Stimulated activated CD8-positive, alpha-beta memory T cell treated with anti-CD3 and anti-CD28 coated beads, Interleukin-4, amount 100 ng/mL, for 1 hour (primary cell): ENCODE measurements at places on chromosomes 5 and 9.

DNA sequence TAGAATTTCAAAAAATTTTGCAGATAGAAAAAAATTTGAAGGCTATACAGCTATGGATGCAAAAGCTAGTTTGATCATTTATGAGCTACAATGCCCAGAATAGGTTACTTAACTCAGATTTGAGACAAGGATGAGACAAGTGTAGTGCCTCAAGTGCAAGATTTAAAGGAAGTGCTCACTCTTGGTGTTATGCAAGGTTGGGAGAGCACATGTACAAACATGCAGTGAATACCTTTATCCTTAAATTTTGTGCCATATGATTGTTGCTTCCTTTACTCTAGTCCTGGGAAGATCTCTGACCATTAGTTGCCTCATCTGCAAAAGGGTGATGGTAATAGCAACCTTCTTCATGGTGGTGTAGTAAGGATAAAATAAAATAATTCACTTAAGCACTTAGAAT lies 31.7 kb upstream of the PPP2R2B start:
- DNase-seq: no peak

DNA sequence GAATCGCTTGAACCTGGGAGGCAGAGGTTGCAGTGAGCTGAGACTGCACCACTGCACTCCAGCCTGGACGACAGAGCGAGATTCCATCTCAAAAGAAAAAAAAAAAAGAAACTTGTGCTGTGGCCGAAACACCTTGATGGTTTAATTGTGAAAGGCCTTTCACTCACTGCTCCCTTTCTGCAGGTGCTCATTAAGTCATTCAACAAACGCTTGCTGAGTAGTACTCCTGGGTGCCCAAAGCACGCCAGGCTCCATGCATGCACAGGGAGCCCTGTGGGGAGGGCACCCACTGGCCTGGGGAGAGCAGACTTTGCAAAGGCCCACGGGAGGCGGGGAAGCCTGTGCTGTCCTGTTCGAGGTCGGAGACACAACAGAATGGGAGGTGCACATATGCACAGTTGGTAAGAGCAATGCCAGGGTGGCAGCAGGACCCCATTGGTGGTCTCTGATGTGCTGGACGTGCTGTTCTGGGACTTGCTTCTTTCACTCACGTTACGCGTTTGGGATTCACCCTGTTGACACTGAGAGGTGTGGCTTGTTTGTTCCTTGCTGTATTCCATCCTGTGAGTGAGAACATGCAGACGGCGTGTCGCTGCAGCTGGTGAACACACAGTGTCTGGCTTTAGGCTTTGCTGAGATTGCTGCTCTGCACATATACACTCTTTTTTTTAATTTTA lies 3.0 kb upstream of the ENTPD2 start:
- no peak for DNase-seq

DNA sequence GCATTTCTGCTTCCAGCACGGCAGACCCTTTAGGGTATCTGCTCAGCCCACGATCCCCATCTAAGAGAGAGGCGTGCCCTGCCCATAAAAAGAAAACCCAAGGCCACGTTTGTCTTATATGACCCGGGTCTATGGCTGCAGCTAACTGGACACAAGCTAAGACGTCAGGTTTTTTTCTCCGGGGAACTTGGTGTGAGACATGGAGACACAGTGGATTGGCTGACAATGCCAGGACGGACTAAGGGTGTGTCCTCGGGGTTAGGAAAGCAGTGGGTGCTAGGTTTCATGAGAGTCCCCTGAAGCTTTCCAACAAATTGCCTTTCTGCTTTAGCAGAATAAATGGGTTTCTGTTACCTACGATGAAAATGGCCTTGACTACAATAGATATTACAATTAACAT lies 7.1 kb upstream of the FBP2 start:
- DNase-seq: no peak

GRCh38 chr9:94643176-94643575 lies 3.9 kb upstream of the FBP1 start:
- DNase-seq: no peak

DNA sequence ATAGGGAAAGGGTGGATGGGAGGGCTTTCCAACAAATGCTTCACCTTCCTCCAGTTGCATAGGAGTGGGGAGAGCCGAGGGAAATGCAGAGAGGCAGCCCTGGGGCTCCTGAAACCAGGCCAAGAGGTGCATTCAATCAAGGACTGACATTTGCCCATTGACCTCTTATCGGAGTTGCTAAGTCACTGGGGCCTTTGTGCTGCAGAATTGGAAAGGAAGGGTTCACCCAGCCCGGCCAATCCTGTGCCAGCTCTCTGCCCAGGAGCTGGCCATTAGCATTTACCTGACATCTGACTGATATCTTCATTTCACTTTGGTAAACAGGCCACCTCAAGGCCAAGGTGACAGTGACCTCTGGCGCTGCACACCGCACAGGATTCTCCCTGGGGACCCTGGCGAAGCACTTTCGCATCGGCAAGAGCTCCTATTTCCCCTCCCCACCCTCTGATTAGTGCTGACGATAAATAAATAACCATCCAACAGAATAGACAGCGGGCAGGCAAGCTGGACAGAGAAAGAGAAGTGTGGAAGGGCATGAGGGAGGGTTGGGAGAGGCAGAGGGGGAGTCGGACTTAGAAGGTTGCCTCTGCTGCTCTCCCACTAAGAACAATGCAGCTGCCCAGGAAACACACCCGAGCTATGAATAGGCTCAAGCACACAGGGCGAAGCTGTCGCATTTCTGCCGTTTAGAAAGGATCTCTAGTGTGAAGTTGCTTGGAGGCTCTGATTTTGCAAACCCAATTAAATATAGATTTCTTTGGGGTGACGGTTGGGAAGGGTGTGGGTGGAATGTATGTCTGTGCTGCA lies 57.0 kb upstream of the BOD1 start:
- DNase-seq: no peak

DNA sequence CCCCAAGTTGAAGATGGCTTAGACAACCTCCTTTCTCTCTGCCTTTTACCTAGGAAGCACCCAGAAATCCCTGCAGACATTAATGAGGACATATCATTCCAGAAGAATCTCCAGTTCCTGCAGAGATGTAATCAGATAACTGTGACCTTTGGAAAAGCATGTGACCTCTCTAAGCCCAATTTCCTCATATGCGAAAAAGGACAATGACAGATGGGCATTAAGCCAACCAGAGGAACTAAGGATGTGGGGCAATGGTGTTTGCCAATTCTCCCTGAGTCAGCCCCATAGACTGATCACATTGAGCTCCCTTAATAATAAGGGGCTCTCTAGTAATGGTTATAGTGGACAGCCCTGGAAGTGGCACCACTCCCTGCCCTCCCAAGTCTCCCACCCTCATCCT lies 10.1 kb upstream of the FOXI1 start:
- no peak for DNase-seq

DNA sequence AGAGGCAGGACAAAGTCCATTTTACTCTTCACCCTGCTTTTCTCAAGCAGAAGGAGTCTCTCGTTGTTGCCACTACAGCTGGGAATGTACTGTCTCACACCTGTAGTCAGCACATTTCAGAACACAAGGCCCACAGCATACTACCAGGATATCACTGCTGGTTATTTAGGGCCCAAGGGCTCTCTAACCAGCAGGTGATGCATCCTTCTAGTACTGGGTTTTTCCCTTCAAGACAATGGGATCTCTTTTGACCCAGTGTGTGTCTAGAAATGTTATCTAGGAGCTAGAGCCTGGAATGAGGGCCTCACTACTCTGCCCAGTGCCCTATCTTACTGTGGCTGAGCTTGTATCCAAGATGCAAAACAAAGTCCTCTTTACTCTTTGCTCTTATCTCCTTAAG lies 235.1 kb upstream of the PRR16 start:
- no peak for DNase-seq

- DNase-seq: no peak
Measured at GRCh38 chr5:137035480-137035878, 463.6 kb downstream of the SPOCK1 start.

DNA sequence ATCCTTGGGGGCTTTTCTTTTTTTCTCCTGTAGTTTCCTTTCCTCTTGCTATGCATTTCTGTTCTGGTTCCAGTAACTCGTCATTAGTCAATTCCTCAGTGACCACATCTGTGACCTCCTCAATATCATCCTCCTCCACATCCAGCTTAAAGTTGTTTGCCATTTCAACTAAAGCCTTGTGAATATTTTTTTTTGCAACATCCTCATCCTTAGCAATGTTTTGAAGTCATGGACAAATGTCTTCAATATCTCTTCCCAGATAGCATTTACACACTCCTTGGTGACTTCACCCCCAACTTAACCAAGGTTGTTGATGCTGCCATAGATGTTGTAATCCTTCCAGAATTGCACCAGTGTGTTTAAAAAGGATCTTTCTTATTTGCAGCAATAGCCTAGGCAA lies 14.7 kb upstream of the ADRB2 start:
- DNase-seq: no peak

DNA sequence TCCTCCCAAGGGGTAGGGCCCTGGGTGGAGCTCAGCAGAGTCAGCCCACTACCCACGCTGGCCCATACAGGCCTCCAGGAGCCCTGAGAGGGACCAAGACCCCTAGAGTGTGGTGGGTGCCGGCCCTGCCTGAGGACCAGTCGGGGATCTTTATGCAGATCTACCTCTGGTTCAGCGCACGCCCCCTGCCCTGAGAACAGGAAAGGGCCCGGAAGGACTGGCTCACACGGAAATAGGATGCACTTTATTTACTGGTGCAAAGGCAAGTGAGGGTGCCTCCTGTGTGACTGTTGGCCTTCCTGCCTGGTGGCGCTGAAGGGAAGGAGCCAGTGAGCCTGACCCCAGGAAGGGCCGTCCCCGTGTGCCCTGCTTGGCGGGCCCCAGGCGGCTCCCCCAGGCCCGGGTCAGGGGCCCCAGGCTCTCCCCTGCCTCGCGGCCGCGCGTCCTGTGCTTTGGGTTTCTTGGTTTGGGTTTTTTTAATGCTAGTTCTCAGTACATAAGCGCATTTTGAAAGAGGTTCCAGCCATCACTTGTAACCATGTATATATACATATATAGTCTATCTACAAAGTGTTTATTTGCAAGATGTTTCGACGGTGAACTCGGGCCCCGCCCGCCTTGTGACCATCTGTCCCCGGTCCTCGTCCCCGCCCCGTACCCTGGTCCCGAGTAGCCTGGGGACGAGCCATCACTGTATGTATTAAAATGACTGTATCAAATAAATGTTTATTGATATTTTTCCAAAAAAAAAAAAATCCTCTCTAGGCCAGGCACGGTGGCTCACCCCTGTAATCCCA lies 76.4 kb upstream of the ROR2 start:
- DNase-seq: no peak

- no peak for DNase-seq
Measured at GRCh38 chr5:28914297-28914696, 1875.9 kb upstream of the CDH9 start.

- no peak for DNase-seq
Measured at GRCh38 chr9:82021198-82021597, 32.6 kb downstream of the SPATA31D1 start.

GRCh38 chr9:117377046-117377445 lies 37.8 kb downstream of the ASTN2 start:
- no peak for DNase-seq

- DNase-seq: no peak
Measured at GRCh38 chr9:105678163-105678562, 15.9 kb downstream of the TAL2 start.

DNA sequence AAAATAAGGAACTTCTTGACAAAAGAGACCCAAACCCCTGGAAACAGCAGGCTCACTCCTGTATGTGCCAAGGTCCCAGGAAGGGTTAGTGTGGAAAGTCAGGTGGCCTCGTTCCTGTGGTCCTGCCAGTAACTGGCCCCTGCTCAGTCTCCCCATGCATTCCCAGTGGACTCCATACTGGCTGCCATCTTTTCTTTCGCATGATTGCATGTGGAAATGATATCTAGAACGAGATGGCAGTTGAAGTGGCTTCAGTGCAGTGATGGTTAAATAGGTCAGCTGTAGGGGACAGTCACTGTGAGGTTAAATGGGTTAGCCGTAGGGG lies 30.4 kb downstream of the AHRR start:
- no peak for DNase-seq

GRCh38 chr9:93064392-93065134 lies 6.1 kb downstream of the SUSD3 start:
- peak; percentile 71 for DNase-seq

- DNase-seq: no peak
Measured at GRCh38 chr5:36529142-36529541, 77.3 kb upstream of the SLC1A3 start.

GRCh38 chr5:72770266-72770665 lies 46.2 kb upstream of the TNPO1 start:
- no peak for DNase-seq

- no peak for DNase-seq
Measured at GRCh38 chr9:14179449-14179848, 134.5 kb downstream of the NFIB start.

DNA sequence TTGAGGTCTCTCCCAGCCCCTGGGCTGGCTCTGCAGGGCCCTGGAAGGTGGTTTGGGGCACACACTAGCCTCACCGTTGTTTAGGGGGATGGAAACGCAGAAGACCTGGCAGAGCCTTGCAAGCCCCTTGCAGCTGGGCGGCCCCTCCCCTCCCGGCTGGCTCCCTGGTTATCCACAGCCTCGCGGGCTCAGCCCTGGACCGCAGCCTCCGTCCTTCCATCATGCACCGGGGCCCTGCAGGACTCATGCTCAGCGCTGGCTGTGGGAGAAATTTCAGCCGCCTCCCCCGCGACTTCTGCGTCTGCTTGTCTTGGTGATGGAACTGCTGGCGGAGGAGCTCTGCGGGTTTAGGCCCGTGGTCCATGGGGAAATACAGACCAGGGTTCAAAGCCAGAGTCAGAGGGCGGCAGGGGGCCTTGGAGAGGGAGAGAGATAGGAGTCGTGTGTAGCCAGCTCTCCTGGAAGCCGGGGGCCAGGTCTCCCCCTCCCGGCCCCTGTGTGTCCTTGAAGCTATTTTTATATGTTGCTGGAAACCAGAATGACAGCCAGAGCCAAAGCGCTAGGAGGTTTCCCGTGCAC lies 75.8 kb upstream of the IER5L start:
- no peak for DNase-seq

- DNase-seq: no peak
Measured at GRCh38 chr9:106284296-106284695, 578.7 kb upstream of the ZNF462 start.

- DNase-seq: no peak
Measured at GRCh38 chr5:174381241-174381640, 335.7 kb downstream of the NSG2 start.

GRCh38 chr9:69809304-69809863 lies 11.2 kb upstream of the CFAP95 start:
- DNase-seq: no peak

- DNase-seq: no peak
Measured at GRCh38 chr5:124735169-124735858, 11.1 kb downstream of the ZNF608 start.

DNA sequence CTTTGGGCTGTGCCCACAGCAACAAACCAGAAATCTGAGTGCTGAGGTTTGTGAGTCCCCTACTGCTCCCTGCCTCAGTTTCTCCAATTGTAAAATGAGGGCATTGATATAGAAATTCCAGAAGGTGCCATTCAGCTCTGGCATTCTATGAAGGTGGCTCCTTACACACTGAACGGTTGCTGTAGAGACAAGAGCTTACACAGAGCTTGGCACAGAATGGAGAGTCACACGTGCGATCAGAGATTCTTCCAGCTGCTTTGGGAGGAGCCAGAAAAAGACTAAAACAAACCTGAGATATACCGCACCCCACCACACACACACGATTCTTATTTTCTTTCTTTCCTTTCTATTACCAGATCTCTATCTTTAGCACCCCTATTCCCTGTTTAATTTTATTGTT lies 122.7 kb downstream of the SLIT3 start:
- DNase-seq: no peak

GRCh38 chr9:33114746-33115145 lies 38.3 kb upstream of the SMU1 start:
- no peak for DNase-seq

- no peak for DNase-seq
Measured at GRCh38 chr5:36897616-36898015, 21.0 kb downstream of the NIPBL start.
